Uterine smooth muscle cell (primary cell): ENCODE measurements at places on chromosomes 2 and 18. TPM values are rescaled to one million over a fixed set of nuclear protein-coding genes. Genes with fewer than 3 reads are reported as not detected.

The PCARE gene
- total RNA-seq: not detected in 2 replicates

The TEX44 gene
- total RNA-seq: not detected in 2 replicates

The APCDD1 gene
- not detected in 2 replicates for total RNA-seq

The CDCA7 gene
- total RNA-seq: 6.7 and 20.3 TPM in 2 replicates

The PSMA8 gene
- not detected in 2 replicates for total RNA-seq
